ENCODE measurements at places on chromosomes 12 and 14. TPM values are rescaled to one million over a fixed set of nuclear protein-coding genes. Genes with fewer than 3 reads are reported as not detected.
A peak's percentile ranks its signal among the peaks of the same experiment; 100 is the strongest.

DNA sequence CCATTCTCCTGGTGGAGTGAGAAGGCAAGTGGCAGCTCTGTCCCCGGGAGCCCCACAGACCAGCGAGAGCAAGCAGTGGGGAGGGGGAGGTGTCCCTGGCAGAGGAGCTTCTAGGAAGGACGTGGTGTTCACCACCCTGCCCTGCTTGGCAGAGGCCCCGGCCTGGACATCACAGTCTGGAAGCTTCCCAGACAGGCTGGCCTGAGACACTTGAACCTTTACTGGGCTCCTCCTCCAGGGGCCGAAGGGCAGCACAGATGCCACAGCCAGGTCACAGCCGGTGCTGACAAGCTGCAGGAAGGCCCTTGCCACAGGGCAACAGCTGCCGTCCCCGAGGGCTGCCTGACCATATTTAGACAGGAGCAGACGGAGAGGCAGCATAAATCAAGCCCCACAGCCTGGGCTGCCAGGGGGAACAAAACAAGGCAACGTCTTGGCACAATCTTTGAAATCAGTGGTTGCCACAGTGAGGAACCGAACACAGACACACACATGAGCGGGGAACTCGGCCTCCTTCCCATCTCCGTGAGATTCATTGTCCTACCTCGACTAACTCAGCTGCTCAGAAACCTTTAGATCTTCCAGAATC, 28.5 kb downstream of the PRIMA1 start:
- DNase-seq = peak; percentile 79

MYH6 gene
- total RNA-seq = not detected

- peak; percentile 22 for DNase-seq
Observed at GRCh38 chr12:93852173-93852591, 175.0 kb downstream of the CRADD start.

GPD1 gene
- not detected for total RNA-seq

DNA sequence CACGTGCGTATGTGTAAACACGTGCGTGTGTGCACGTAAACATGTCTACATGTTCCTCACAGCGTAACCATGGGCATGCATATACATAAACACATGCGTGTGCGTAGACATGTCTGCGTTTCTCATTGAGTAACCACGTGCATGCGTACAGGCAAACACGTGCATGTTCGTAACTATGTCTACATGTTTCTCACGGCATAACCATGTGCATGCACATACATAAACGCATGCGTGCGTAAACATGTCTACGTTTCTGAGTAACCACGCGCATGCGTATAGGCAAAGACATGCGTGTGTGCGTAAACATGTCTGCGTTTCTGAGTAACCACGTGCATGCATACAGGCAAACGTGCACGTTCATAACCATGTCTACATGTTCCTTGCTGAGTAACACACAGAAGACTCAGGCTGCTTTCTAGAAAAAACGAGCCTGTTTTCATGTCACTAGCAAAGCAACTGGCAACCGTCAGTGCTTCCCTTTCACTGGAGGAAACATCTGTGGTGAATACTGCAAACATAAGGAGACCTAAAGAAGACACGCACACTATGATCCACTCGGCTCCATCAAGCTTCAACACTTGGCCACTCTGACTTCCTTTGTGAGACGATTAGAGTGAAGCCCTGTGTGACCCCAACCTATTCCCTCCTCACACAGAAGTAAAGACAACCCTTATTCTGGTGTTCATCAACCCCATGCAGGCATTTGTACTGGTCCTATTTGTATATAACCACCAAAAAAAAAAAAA, 28.8 kb downstream of the POLE start:
- no peak for DNase-seq

NRIP2 gene
- total RNA-seq = not detected

DNA sequence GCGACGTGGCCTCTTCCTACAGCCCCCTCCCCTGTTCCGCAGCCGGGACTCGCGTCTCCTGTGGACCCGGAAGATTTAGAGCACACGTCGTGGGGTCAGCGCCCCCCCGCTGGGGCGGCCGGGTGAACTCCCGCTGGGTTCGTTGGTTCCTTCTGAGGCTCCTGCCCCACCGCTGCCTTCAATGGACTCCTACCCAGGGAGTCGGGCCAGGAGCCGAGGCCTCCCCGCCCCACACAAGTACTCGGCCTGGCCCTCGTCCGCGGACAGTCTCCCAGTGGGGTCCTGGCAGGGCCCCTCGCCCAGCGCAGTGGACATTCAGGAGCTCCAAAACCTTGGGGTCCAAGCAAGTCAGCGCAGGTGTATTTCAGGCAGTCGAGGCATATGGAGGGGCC, 1.2 kb downstream of the MMP17 start:
- no peak for DNase-seq

DNA sequence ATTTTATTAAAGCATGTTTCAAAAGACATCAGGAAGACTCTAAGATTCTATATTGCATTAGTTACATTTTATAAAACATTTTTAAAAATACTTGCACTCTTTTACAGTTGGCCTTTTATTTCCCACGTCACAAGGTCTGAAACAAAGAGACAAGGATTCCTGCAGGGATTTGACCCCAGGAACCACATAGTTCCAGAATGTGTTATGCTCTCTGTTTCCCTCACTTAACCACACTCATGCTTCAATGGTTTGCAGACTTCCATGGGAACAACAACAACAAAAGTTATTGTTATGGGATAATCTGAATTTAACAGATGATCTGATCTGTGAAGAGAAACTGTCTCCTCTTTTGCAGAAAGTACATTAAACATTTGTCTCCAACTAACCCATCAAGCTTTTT, 104.3 kb upstream of the PPFIA2 start:
- no peak for DNase-seq

DNA sequence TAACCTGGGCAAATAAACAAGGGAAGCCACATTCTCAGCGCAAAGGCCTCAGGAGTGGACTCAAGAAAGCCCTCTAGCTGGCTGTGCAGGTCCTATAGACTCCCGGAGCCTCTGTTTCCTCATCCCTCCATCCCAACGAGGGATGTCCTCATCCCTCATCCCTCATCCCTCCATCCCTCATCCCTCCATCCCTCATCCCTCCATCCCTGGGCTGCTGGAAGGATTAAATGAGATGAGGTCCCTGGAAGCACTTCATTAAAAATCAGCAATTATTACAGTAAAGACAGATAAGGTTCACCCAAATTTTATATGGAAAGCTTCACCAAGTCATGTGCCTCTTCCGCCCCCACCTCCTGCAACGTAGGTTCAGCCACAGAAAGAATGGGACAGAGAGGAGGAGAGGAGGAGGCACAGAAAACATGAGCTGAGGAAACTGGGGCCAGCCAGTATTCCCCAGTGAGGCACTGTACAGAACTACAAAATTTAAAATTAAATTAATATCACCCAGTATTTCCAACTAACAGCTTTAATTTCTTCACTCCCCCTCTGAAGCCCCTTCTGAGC, 4.8 kb downstream of the ITPK1 start:
- DNase-seq = no peak

DNA sequence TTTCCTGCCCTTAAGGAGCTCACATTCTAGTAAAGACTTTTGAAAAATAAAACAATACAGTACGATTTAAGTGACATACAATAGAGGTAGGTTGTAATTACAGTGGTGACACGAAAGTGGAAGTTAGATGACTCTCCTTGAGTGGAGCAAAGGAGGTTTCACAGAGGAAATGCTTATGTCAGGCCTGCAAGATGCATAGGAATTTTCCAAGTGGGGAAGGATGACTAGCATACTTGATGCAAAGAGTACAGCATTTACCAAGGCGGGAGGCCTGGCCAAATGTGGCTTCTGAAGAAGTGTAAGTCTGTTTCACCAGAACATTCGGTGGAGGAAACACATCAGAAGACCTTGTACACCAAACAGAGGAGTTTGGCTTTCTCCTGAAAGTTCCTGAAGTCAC, 55.2 kb downstream of the ERO1A start:
- DNase-seq = no peak

DNA sequence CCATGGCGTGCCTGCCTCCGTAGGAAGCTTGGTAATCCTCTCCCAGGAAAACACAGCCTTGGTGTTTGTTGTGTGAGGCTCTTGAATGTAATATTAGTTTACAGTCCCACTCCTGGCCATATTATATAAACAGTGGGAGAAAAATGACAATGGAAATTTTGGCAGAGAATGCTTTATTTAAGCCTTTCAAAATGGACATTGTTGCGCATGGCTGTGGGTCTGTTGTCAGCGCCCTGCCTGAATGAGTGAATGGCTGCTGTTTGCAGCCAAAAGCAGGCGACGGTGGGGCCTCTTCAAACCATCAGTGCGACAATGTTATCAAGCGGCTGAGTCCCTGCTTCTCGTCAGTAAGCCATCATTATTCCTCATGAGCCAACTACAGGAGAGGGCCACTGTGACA, 201.8 kb upstream of the RMST start:
- no peak for DNase-seq

ESRRB gene
- total RNA-seq = not detected

- no peak for DNase-seq
Observed at GRCh38 chr12:65055859-65056258, 65.2 kb downstream of the WIF1 start.

TCL1B gene
- not detected for total RNA-seq

MYRFL gene
- not detected for total RNA-seq

- DNase-seq = no peak
Observed at GRCh38 chr14:78154827-78155226, 15.3 kb upstream of the NRXN3 start.

AEBP2 gene
- total RNA-seq = 18.7 TPM

- DNase-seq = no peak
Observed at GRCh38 chr12:117114784-117115183, 15.6 kb upstream of the TESC start.

GRCh38 chr12:89762498-89763170, 54.0 kb upstream of the ATP2B1 start:
- DNase-seq = no peak

OTUB2 gene
- 1.5 TPM for total RNA-seq

DNA sequence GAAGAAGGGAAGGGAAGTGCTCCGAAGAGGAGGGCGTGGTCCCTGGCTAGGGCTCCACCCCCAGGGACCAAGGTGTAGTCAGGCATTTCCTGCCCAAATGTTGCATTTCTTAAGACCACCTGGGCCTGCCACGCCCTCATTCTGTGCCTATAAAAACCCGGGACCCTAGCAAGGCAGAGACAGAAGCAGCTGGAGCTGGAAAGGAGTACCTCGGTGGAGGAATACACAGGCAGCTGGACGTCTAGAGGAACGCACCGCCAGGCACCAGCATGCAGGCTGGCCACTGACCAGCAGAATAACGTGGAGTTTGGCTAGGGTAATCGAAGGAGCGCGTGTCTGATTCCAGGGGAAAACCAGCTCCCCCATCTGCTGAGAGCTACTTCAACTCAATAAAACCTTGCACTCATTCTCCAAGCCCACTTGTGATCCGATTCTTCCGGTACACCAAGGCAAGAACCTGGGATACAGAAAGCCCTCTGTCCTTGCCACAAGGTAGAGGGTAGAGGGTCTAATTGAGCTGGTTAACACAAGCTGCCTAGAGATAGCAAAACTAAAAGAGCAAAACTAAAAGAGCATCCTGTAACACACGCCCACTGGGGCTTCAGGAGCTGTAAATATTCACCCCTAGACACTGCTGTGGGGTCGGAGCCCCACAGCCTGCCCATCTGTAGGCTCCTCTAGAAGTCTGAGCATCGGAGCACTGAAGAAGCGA, 21.0 kb downstream of the CFL2 start:
- peak; percentile 63 for DNase-seq

- DNase-seq = no peak
Observed at GRCh38 chr14:100409003-100409360, 85.8 kb downstream of the SLC25A47 start.

DNA sequence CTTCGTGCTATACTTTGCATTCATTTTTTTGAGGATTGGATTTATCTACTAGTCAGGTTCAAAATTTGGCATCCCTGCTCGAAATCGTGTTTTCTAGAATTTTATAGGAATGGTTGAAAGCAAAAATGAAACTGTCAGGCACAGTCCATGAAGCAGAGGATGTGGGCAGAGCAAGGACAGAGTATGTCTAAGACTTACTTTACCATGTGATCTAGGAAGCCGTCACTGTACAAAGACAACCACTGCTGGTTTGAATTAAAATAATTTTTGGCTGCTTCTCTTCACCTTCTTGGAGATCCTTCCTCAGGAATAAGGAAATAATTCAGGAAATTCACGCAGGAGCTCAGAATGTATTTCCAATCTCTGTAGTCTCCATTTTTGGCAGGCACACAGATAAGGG, 31.6 kb upstream of the SGPP1 start:
- no peak for DNase-seq

ITFG2 gene
- 27.3 TPM for total RNA-seq

DNA sequence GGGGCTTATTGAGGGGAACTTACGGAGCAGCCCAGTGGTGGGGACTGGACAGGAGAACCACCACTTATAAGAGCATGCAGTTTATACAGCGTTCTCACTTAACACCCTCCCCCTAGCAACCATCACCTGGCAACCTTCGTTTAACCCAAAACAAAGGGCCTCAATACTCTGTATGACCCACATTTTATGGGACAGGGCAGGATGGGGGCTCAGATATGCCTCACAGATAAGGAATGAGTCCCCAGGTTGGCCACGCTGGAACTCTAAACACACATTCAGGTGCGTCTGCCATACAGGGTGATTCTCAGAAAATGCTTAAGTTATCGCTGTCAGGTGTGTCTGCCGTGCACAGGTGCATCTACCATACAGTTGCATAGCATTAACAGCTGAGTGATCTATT, 99.2 kb downstream of the GCH1 start:
- no peak for DNase-seq

FAM216A gene
- total RNA-seq = 76.3 TPM

- DNase-seq = no peak
Observed at GRCh38 chr12:95982602-95983001, 13.5 kb downstream of the HAL start.

GRCh38 chr14:101499080-101499479, 62.2 kb upstream of the DIO3 start:
- DNase-seq = no peak

GRCh38 chr12:68411371-68411770, 79.2 kb upstream of the MDM1 start:
- DNase-seq = no peak

CD163L1 gene
- total RNA-seq = not detected

GRCh38 chr12:123961585-123962345, 10.9 kb downstream of the CCDC92 start:
- no peak for DNase-seq

GRCh38 chr12:12070674-12071656, at the start of gene BCL2L14:
Gene BCL2L14, plus strand, starts transcription at chr12:12070939. Its CDS starts 8,367 bp downstream, at chr12:12079306.
- DNase-seq = no peak

SYT1 gene
- not detected for total RNA-seq

Measured in G401 (cell line).